ENCODE measurements at places on chromosomes 1 and 21.
A peak's percentile ranks its signal among the peaks of the same experiment; 100 is the strongest.

GRCh38 chr1:212700223-212700891, 717 bp upstream of the BATF3 start:
- peak; percentile 44 for DNase-seq

- DNase-seq = no peak
Measured at GRCh38 chr1:223515421-223515820, 122.2 kb downstream of the CCDC185 start.

DNA sequence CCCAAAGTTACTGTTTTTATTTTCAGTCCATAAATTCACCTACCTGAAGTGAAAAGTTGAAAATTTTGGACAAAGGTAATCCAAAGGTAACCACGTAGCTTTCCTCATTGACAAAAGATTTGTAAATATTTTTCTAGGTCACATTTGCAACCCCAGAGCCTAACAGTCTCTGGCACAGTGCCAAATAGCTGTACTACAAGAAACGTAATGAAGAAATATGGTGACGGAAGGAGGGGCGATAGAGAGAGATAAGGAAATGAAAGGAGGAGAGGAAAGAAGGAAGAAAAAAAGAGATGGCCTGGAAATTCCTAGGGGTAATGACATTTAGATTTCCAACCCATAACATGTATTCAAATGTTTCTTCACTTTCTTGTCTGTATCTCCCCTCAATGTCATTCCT, 159.4 kb downstream of the BARHL2 start:
- no peak for DNase-seq

- no peak for DNase-seq
Measured at GRCh38 chr1:60746278-60746791, 336.0 kb upstream of the NFIA start.

- DNase-seq = no peak
Measured at GRCh38 chr1:112304612-112305011, 91.4 kb upstream of the CTTNBP2NL start.

All from activated CD8-positive, alpha-beta memory T cell treated with anti-CD3 and anti-CD28 coated beads for 48 hours (primary cell).